Stimulated activated CD4-positive, alpha-beta T cell treated with anti-CD3 and anti-CD28 coated beads, TNF-alpha, amount 100 ng/mL, for 24 hours (primary cell): ENCODE measurements at places on chromosomes 6 and 20.

- no peak for DNase-seq
Observed at GRCh38 chr6:37589941-37590340, 90.2 kb upstream of the CCDC167 start.

DNA sequence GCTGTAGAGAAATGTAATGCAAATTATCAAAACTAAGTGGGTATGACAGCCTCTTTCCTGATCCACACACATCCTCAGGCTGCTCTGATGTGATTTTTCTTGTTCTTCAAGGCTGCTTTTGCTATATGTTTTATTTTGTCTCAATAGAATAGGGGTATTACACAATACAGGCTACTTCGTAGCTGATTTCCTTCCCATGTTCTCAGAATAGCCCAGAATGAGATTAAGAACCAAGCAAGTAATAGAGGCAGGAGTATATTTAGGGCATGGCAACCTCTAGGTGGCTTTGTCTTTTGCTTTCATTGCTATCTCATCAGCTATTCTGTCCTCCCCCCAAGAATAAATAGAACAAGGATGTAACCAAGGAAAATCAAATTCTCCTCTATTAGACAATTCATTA lies 241.8 kb downstream of the ALDH8A1 start:
- DNase-seq, result no peak

- DNase-seq, result no peak
Observed at GRCh38 chr6:18904681-18905080, 517.5 kb downstream of the RNF144B start.

- DNase-seq, result no peak
Observed at GRCh38 chr6:41161851-41162552, 914 bp downstream of the TREM2 start.

- DNase-seq, result no peak
Observed at GRCh38 chr6:156781861-156782631, 4.9 kb downstream of the ARID1B start.
